Activated CD4-positive, alpha-beta T cell treated with anti-CD3 and anti-CD28 coated beads, Interleukin-10, Interleukin-2, amounts not matched to agents 100 ng/mL and 50 ng/mL, durations not matched to agents 16 hours and 8 hours (primary cell): ENCODE measurements at places on chromosomes 5 and 9.
A peak's percentile ranks its signal among the peaks of the same experiment; 100 is the strongest.

GRCh38 chr5:66570201-66570600 is 26.0 kb upstream of the MAST4 start:
- no peak for DNase-seq

DNA sequence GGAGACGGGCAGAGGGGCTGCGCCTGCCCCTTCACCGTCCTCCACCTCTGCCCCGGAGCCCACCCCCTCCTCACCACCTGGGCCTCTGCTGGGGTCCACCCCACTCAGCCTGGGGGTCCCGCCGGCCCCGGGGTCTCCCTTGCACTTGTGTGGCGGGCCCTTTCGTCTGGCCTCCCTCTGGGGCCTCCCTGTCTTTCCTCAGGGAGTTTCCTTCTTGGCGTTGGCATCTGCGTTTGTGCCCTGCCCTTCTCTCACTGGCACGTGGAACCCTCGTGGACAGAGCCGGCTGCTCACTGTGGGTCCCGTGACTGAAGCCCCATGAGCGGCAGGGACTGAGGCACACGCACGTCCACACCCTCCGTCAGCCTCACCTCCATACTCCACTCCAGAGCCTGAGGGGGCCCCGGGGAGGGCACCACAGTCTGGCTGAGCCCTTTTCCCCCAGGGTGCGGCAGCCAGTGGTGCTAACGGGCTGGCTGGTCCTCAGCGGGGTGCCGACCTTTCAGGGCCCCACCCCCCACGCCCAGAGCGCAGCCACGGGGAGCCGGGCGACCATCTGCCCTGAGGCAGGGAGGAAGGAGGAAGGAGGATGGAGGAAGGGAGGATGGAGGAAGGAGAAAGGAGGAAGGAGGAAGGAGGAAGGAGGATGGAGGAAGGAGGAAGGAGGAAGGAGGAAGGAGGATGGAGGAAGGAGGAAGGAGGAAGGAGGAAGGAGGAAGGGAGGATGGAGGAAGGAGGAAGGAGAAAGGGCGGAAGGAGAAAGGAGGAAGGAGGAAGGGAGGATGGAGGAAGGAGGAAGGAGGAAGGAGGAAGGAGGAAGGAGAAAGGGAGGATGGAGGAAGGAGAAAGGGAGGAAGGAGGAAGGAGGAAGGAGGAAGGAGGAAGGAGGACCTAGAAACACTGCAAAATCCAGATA is 53.0 kb upstream of the NRARP start:
- DNase-seq = no peak

DNA sequence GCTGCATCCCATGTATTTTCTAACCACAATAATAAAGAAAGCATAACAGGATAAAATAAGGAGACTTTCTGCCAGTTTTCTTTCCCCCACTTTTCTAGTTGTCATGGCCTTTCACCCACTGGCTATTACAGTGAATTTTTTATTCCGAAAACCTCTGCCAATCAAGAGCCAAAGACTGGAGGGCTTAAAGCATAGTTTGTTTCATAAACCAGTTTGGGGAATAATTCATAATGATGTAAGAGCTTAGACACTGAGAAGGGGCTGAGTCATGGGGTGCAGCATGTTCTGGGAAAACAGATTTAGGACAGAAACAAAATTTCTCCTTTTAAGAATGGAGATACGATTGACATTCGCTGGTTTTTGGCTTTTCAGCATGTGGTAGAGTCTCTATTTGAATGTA is 4.4 kb upstream of the GLIPR2 start:
- DNase-seq = no peak

DNA sequence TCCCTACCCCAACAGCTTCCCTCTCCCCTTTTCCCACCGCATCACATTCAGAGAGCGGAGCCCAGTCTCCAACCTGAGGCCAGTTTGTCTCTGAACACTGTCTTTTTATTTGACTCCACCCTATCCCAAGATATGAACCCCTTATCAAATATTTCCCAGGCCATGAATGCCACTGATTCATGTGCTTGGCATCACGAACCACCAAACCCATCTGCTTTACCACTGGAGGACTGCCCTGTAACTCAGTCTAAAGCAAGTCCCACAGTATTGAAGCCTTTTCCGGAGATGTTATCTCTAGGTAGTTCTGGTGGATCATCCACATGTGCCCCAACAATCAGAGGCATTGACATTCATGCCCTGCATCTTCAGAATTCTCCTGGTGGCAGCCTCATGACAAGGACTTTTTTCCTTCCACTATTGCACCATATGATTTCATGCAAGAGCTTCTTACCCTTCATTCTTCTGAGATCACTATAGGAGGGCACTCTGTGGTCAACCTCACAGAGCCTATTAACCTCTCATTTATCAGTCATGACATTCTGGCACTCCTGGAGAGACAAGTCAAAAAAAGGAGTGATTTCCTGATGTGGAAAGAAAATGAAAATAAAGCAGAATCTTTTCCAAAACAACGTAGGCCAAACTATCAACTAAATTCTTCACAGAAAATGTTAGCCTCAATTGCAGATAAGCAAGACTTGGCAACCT is 12.3 kb upstream of the SPATA31D4 start:
- no peak for DNase-seq

DNA sequence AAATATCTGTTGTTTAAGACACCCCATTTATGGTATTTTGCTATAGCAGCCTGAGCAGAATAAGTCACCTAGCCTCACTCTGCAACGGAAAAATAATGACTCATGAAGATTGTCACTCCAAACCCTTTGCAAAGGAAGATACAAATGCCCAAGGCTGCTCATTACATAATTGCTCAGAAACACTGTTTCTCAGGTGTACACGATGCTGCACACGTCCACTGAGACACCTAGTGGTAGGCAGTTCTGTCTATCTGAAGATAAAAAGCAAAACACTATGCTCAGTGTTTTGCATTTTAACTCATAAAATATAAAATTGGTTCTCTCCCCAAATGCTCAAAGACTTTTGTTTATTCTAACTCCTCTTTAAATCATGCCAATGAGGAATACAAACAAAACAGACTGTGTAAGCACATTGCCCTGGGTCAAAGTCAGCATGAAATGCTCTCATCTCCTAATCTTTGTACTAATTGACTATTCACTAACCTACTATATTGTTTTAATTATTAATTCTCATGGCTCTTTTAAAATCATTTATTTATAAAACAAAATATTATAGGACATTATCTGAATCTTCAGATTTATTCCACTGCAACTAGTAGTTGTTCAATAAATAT is 7.7 kb upstream of the TSLP start:
- DNase-seq = peak; percentile 19

DNA sequence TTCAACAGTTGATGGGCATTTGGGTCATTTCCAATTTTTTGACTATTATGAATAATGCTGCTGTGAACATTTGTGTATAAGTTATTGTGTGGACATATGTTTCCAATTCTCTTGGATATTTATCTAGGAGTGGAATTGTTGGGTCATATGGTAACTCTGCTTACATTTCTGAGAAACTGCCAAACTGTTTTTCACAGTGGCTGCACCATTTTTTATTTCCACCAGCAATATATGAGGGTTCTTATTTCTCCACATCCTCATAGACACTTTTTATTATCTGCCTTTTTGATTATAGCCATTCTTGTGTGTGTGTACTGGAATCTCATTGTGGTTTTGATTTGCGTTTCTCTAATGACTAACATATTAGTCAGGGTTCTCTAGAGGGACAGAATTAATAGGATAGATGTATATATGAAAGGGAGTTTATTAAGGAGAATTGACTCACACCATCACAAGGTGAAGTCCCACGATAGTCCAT is 14.7 kb upstream of the MED27 start:
- DNase-seq = no peak
